Epithelial cell of esophagus (primary cell): ENCODE measurements at places on chromosomes 7 and 10.

DNA sequence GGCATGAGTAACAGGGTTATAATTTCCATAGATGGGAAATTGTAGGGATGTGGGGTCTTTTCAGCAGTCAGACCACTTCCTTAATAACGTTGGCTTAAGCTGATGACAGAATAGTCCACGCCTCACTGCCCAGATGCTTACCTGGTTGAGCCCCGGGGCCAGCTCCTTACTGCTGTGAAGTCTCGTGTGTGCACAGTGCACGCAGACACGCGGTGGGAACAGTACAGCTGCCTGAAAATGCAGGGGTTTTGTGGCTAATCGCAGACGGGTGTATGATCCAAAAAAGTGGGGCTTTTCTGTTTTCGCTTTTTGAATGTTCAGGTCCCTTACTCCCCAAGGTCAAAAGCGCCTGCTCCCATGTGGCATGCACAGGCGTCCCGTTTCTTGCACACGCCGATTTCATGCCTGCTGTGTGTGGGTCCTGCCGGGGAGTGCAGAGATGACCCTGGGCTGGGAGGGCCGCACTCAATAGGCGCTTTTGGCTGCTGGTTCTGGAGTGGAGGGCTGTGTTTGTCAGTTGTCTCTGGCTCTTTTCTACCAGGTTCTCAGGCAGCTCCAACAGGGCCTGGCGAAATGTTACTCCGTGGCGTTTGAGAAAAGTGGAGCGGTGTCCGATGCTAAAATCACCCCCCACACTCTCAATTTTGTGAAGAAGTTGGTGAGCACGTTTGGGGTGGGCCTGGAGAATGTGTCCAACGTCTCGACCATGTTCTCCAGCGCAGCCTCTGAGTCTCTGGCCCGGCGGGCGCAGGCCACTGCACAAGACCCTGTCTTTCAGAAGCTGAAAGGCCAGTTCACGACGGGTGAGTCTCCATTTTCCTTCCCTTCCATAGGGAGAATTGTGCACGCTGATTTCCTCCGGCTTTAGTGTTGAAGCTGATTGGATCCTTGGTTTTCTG lies 116.0 kb downstream of the TRRAP start:
- no peak for DNase-seq

DNA sequence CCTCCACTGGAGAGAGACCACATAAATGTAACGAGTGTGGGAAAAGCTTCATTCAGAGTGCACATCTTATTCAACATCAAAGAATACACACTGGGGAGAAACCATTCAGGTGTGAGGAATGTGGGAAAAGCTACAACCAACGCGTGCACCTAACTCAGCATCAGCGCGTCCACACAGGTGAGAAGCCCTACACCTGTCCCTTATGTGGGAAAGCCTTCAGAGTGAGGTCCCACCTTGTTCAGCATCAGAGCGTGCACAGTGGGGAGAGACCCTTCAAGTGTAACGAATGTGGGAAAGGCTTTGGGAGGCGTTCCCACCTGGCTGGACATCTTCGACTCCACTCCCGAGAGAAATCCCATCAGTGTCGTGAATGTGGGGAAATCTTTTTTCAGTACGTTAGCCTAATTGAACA lies 20.6 kb downstream of the FAM200A start:
- no peak for DNase-seq

GRCh38 chr10:76333796-76334195 lies 902.4 kb downstream of the LRMDA start:
- DNase-seq = no peak

- DNase-seq = no peak
Observed at GRCh38 chr7:13257661-13258060, 570.2 kb downstream of the ARL4A start.

GRCh38 chr10:78433766-78434535 lies 400.3 kb downstream of the RPS24 start:
- no peak for DNase-seq

DNA sequence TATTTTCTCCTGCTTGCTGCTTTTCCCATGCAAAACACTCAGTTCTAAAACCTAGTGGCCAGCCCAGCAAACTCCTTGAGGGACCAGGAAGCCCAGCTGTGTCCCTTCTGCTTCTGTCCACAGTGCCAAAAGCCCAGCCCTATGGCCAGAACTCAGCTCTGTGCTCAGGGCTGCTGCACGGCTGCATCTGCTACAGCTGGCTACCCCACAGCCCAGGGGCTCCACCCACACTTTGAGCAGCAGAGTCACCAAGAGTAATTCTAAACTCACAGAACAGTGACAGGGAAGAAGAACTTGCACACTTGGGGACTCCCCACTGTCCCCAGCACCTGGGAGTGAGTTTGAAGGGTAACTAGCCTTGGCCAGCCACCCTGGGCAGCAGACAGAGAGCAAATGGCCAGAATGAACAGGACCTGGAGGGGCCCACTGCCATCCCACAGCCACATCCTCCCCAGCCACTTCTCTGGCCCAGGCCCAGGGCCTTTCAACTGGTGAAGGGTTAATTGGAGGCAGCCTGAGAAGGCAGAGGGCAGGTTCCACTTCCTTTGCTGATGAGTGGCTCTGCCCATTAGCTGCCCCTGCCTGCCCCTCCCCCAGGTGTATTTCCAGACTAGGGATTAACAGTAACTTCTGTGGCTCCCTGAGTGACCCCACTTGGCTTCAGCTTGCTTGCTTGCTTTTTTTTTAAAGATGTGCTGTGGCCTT lies 28.1 kb upstream of the TRIM8 start:
- DNase-seq = no peak

GRCh38 chr10:14345262-14345661 lies 14.5 kb upstream of the FRMD4A start:
- DNase-seq = no peak
